ENCODE measurements at places on chromosomes 4 and X.
A peak's percentile ranks its signal among the peaks of the same experiment; 100 is the strongest.

DNA sequence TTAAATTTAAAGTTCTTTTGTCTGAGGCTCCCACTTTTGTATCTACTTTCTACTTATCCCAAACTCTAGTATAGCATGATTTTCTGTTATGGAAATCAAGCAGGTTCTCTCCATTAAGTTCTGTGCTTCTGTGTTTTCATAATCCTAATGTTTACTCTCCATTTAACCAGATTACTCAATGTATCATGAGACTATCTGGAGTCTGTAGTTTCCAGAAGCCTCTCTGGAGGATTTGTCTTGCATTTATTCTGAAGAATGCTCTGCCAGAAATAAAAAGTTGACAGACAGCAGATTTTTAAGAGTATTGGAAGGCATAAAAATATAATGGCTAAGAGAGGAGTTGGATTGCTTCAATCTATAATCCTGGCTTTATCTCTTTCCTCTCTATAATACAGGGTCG lies 39.2 kb upstream of the PLS3 start:
- DNase-seq, result no peak

GRCh38 chr4:73187325-73187724 lies 71.3 kb downstream of the ANKRD17 start:
- no peak for DNase-seq

DNA sequence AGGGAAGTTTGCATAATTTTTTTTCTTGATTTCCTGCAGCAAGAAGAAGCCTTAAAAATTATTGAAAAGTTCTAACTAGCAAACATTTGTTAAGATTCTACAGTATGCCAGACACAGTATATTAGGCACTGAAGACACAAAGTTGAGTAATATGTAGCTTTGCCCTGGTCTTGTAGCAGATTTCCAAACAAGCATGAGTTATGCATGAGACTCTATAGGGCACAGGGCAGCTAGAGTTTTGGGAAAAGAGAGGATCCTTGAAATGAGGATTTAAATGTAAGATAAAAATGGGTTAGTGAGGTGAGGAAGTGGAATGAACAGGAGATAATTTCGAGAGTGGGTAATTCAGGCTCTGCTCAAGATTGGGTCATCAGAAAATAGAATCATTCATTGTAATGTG lies 8.6 kb upstream of the GPRIN3 start:
- DNase-seq, result no peak

DNA sequence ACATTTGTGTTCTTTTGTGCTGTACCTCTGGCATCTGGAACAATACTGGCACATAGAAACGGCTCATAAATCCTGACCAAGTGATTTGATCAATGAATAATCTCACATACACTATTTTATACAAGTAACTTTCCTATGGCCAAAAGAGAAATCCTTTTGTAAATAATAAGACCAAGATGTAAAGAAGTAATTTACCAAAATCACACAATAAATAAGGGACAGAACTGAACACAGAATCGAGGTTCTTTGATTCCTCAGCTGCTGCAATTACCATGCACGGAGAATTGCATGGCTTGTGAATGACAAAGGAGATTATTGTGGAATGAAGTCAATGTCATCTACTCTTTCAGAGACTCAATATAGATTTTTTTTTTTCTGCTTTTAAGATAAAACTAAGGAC lies 576.8 kb upstream of the SMIM31 start:
- no peak for DNase-seq

DNA sequence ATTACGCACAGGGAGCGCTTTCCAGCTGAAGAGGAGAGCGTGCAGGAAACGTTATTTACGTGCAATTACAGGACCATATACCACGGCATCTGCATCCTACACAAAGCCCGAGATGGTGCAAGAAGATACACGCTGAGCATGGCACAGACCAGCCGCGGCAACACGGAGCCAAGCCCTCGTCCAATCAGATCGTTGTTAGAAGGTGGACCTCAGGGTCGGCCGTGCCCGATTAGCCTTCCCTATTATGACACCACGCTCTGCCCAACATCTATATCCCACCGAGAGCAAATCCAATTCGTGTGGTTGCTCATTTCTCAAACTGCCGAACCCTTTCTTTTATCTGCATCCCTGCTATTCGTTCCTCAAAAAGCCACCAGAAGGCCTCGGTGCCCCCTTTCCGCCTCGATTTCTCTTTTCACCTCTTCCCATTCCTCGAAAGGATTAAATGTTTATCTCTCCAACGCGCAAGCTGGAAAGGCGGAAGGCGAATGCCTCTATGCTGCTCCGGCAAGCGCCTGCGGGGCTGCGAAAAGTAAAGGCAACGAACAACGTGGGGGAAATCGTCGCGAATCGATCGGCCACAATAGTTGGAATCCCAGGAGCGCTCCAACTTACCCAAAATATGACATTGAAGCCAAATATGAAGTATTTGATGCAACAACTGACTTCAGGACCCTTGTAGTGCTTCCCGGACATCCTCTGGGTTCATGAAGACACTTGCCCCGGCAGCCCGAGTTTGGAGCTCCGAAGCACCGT lies 702 bp downstream of the TSPAN5 start:
- DNase-seq, result peak; percentile 50

DNA sequence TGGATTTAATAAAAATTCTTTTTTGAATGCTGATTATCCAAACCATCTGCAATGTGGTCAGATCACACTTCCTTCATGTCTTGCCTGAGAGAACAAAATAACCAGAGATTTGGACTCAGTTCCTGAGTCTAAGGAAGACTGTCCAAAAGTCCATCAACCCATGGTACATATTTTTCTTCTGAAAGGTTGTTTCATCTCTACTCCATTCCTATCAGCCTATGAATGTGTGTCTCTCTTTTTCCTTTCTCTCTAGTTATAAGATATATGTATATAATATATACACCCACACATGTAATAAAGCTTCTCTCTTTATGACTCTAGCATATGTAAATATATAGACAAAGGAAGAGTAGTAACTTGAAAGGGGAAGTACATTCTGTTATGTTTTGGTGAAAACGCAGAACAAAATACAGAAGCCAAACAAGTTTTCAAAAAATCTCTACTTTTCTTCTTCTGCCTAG lies 226.9 kb downstream of the ARHGAP24 start:
- DNase-seq, result no peak

DNA sequence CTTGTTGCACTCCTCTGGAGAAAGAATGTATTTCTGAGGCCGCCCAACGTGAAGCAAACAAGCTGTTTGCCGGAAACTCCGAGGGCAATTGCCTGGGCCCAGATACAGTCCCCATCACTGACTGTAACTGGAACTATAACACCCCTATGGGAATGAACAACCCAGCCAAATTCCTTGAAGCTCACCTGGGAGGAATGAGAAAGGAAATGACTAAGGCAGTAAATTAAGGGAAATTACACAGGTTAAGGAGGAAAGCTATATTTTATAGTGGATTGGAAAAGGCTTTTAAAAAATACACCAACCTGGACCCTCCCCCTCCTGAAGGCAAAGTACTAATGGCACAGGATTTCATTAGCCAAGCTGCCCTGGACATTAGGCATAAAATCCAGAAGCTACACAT lies 11.7 kb upstream of the HERC5 start:
- DNase-seq, result no peak

GRCh38 chrX:131063613-131064012 lies 5.5 kb downstream of the ARHGAP36 start:
- no peak for DNase-seq

- no peak for DNase-seq
Measured at GRCh38 chr4:76637712-76638361, 202.8 kb downstream of the SHROOM3 start.

GRCh38 chr4:56681853-56682525 lies 893 bp upstream of the HOPX start:
- DNase-seq, result no peak

GRCh38 chrX:55056820-55057674 lies 17.8 kb upstream of the PAGE2B start:
- no peak for DNase-seq

GRCh38 chr4:41339812-41340809 lies 83.4 kb downstream of the UCHL1 start:
- DNase-seq, result no peak
